Effector memory CD8-positive, alpha-beta T cell (primary cell): ENCODE measurements at places on chromosomes 16 and 17.

- no peak for DNase-seq
Measured at GRCh38 chr16:89446136-89446974, 44.0 kb downstream of the ANKRD11 start.

DNA sequence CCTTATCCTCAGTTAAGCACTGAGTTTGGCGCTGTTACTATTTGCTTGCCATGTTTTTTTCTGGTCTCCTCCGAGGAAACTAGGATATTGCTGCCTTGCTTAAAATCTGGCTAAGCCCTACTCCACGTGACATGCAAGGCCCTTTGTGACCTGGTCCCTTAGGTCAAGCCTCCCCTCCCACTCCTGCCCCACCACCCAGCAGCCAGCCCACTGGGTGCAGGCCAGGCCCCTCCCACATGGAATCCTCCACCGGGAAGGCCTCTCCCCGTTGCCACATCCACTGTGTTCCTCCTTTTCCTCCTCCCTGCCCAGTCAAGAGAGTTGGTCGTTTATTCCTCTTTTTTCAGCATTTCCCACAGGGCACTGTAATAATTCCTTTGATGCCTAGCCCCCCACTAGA is 16.2 kb downstream of the PSMD3 start:
- DNase-seq, result no peak

DNA sequence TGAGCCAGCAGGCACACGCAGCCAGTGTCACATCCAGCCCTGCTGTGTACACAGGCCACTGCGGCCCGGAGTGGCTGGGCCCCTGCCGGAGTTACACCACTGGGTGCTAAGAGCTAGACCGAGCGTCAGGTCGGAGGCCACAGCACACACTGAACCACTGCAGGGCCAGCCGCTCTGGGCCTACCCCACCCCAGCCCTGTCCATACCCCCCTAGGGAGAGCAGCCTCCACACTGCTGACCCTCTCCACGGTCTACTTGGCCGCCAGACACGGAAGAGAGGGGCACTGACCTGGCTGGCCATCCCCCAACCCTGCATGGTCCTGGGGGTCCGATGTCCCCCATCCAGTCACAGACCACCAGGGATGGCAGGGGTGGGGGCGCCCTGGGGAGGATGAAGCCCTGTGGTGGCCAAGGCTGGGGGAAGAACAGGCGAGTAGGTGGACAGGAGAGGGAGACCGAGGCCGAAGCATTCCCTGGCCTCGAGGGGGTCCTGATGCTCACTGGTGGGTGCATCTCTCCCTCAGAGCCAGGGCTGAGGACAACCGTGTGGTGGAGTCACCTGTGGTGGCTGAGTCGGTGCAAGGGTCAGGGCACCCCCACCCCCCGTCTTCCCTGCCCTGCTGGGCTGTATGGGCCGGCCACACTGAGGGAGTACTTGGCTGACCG is 34.9 kb upstream of the ZC3H18 start:
- no peak for DNase-seq

- DNase-seq, result no peak
Measured at GRCh38 chr17:41734949-41735313, 488 bp upstream of the HAP1 start.

DNA sequence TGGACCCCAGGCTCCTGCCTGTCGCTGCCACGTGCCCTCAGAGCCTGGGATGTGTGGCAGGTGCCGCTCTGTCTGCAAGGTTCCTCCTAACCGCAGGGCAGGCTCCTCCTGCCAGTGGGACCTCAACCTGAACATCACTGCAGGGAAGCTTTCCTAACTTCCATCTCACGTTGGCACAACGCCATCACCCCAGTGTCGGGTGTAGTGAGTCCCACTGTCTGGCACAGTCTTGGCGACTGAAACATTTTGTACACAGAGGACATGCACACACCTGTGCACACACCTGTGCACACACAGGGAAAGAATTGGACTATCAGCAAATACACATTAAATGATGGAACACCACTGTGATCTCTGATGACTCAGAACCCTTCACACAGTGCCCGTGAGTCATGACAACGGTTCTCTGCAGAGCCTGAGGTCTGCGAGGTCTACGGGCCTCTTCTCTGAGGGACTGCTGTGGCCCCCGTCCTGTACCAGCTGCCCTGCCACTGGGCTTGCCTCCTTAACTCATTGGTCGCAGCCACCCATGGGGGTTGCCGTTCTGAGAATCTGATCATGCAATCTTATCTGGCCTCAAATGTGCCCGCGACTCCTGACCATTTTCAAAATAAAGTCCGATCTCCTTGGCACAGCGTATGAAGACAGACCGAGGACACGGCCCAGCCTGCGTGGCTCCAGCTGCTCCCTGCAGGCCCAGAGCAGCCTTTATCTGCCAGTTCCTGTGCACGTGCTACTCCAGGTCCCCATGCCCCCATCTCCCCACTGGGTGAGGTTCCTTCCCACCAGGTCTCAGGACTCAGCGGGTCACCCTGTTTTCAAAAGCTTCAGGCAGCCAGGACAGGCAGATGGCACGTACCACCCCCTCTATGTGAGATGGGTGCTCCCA is 7.6 kb downstream of the CCDC57 start:
- DNase-seq, result no peak
